Testis (tissue), 5 donors: ENCODE measurements at places on chromosomes 4 and X. TPM values are rescaled to one million over a fixed set of nuclear protein-coding genes. Genes with fewer than 3 reads are reported as not detected.

PWWP3B gene
- total RNA-seq = 60.9 TPM

DNA sequence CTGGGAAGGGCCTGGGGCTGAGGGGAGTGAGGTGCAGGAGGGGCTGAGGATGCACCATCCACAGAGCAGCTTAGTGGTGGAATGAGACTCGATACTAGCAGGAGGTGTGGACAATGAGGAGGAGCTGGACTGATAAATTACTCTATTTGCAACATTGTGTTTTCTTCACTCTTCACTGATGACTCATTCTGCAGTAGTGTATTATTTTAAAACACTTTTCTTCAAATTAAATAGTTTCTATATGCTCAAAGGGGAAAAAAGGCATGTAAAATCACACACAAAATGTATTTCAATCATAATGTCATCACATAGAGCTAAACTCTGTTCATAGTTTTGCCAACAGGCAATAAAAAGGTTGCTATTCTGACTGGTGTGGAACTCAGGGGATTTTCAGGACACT is 467.0 kb upstream of the CTSO start:
- H3K27ac ChIP-seq = no peak overlapping the region
- no peak overlapping the region for H3K4me3 ChIP-seq
- peak; percentile 37 for DNase-seq
- H3K4me1 ChIP-seq = peaks cover 6% of the 10 kb centered on the region
- H3K36me3 ChIP-seq = no peaks in the 10 kb centered on the region

GABRG1 gene
- total RNA-seq = 0.24 TPM

GC gene
- total RNA-seq = not detected

POLA1 gene
- 15.0 TPM for total RNA-seq

- H3K4me1 ChIP-seq = no peaks in the 10 kb centered on the region
- H3K4me3 ChIP-seq = no peak overlapping the region
- H3K27ac ChIP-seq = no peak overlapping the region
- DNase-seq = no peak
- no peaks in the 10 kb centered on the region for H3K36me3 ChIP-seq
These were observed 173.0 kb downstream of the SPCS3 start for GRCh38 chr4:176492646-176493302.

DNA sequence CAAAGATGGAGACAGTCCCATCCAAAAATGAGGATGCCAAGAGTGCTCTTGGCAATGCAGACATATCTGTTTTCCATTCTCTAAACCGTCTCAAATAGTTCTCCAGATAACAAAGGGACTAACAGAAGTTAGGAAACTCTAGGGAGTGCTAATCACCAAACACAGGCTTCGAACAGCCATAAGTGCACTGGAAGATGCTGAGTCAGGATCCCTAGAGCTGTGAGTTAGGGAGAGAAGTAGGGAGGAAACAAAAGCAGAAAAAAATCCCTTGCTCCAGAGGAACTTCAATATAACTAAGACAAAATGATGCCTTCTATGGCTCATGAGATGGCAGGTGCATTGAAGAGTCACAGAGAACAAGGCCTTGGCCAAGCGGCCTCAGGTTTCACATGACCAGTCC is 251.0 kb upstream of the PPARGC1A start:
- no peaks in the 10 kb centered on the region for H3K4me1 ChIP-seq
- DNase-seq = no peak
- H3K4me3 ChIP-seq = no peak overlapping the region
- H3K36me3 ChIP-seq = no peaks in the 10 kb centered on the region

YIPF6 gene
- 30.5 TPM for total RNA-seq

GRCh38 chr4:17030543-17030942 is 132.1 kb upstream of the LDB2 start:
- no peaks in the 10 kb centered on the region for H3K4me1 ChIP-seq
- no peak overlapping the region for H3K27ac ChIP-seq
- no peaks in the 10 kb centered on the region for H3K36me3 ChIP-seq

HSD17B11 gene
- 22.7 TPM for total RNA-seq

DNA sequence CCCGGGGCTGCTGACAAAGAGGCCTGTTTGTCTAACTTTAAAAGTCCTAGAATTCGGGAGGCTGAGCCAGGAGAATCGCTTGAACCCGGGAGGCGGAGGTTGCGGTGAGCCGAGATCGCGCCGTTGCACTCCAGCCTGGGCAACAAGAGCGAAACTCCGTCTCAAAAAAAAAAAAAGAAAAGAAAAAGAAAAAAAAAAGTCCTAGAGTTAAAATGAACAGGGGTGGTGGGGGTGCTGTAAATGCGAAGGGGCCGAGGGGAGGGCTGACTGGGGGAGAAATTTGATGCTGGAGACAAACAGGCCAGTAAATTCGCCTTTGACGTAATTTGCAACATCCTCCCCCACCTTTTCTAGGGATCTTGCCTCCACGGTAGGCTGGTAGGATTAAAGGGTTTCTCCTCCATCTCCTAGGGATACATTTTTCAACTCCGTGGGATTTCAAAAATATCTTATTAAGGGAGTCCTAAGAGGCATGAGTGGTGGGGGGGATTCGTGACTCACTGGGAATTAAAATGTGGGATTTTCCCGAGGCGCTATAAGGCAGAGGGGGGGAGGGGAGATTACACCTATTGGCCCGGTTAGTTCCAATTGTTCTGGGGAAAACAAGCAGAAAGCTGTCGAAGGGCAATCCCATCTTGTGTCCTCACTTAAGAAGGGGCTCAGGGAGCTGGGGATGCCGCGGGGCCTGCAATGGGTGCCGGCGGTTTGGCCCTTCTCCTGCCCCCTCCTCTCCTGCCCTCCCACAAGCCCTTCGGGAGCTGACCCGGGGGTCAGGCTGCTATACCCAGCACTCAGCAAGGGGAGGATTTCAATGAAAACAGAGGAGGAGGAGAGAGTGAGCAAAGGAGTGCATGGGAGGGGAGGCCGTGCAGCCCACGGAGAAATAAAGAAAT is 3.0 kb upstream of the BCOR start:
- H3K27me3 ChIP-seq = no peaks in the 10 kb centered on the region
- H3K4me1 ChIP-seq = peaks cover 8% of the 10 kb centered on the region
- H3K27ac ChIP-seq = no peak overlapping the region
- no peak for DNase-seq
- H3K4me3 ChIP-seq = no peak overlapping the region

GRCh38 chrX:55488006-55488592 is 1.5 kb downstream of the USP51 start:
- H3K4me1 ChIP-seq = no peaks in the 10 kb centered on the region
- no peak for DNase-seq
- H3K36me3 ChIP-seq = no peaks in the 10 kb centered on the region
- no peaks in the 10 kb centered on the region for H3K27me3 ChIP-seq
- H3K27ac ChIP-seq = peak overlapping the region; percentile 96

CXCL1 gene
- not detected for total RNA-seq
